Gastroesophageal sphincter (tissue), 4 donors: ENCODE measurements at places on chromosomes 4 and X.

DNA sequence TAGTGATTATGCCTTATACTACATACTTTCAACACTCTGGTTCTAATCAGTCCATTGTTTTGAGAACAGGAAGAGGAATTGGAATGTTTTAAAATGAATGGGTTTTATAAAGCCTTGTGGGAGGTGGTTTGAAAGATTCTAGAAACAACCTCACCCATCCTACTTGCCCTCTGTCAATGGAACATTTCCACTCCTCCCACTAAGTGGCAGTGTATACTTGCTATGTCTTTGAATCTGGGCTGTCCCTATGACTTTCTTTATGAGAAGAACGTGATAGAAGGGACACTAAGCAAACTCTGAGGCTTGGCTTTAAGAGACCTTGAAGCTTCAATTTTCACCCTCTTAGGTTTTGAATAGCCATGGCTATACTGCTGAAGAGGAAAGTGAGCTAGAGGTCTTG, 611.2 kb downstream of the PPP4R3C start:
- ATAC-seq: no peak

GRCh38 chrX:17414027-17414658, 39.1 kb downstream of the NHS start:
- peak; percentile 25 for ATAC-seq

DNA sequence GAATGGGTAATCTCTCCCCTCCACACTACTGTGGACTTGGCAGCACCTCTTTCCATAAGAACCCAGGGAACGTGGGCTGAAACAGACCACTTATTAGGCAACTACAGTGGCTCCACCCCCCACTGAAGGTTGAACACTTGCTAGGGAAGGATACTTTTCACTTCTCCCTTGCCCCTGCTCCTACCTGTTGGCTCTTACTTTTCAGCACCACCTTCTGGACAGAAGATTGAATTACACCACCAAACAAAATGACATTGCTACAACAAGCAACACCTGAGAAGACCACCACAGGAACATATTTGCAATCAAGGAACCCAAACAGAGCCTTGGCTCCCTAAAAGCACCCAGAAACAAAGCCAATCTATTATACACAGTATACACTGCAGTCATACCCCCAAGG, 132.1 kb upstream of the CXCL13 start:
- ATAC-seq: no peak

DNA sequence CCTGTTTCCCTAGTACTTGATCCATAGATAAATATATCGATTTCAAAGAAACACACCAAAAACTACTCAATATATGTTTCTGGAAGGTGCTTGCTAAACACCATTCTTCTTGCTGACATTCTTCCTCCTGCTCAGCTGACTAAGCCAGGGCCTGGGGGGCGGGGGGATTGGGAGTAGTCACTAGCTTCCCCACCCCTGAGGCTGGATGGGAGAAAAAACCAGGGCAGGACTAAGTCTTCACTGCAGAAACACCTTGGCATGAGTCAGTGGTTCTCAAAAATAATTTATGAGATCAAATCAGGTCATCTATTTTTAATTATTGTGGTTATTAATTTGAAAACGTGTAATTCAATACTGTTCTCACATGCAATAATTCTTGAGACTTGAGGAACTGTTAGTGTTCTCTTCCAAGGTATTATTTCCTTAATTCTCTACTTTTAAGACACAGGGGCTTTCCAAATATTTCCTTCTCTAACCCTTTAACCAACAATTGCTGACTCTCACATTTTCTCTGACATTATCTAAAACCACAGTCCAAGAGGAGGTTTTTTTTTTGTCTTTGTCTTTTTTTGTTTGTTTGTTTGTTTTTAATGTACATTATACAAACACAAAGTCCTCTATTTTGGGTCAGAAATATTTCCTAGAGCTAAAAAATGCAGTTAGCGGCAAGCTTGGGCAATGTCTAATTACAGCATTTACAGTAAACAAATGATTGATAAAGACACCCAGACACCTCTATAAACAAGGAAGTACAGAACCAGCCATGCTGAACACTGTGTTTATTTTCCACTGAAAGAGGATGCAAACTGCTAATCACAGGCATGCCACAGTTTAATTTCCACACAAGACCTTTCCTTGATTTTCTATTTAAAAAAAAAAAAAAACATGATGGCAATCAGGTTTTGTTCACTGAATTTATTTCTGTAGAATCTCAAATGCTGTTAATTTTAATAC, 120.3 kb upstream of the USP9X start:
- ATAC-seq: no peak

DNA sequence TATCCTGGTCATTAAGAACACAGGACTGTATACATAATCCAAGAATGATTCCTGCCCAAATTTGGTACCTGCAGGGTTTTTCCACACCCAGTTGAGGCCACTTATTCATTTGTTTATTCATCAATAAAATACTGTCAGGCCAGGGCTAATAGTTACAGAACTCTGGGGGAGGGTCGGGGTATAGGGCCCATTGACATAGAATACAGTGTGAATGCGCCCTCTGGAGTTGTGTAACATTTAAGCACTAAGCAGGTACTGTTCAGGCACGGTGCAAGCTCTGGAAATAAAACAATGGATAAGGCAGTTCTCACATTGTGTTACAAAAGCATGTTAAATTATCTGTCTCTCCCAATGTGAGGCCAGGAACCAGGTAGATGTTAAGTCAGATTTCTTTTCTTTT, 30.8 kb upstream of the LRBA start:
- ATAC-seq: no peak

- ATAC-seq: no peak
Measured at GRCh38 chrX:72127332-72127731, 4.4 kb downstream of the RTL5 start.
